Kidney epithelial cell (primary cell): ENCODE measurements at places on chromosomes 12 and 14. TPM values are rescaled to one million over a fixed set of nuclear protein-coding genes. Genes with fewer than 3 reads are reported as not detected.

DNA sequence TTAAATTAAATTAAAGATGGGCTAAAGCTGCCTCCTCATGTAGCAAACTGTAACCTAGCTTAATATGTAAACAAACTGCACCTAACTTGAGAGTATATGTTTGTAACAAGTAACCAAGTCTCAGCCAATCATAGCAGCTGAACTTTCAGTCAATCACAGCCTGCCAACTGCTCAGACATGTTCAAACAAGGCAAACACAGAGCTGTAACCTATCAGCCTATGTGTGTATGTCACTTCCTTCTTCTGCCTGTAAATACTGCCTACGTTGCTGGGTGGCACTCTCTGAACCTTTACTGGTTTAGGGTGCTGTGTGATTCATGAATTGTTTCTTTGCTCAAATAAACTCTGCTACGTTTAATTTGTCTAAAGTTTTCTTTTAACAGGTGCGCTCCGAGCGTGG is 2.9 kb downstream of the SERPINA6 start:
- DNase-seq, result no peak

BIN2 gene
- not detected in 2 replicates for total RNA-seq

DNA sequence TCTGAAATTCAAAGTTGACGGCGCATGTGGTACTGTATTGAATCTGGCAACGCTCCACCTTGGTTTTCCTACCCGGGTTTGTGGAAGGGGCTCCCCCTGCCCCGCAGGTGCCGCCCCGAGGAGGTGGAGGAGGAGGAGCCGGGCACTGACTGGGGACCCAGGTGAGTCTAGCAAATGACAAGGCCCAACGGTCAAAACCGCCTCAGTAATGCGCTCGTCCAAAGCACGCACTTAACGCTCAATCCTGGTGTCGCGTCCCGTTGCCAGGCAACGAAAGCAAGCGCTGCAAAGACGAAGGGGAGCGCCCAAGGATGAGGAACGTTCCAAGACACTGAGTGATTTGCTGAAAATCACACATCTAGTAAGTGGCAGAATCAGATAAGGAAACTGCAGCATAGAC is 24.0 kb upstream of the CLEC4E start:
- DNase-seq, result no peak

DNA sequence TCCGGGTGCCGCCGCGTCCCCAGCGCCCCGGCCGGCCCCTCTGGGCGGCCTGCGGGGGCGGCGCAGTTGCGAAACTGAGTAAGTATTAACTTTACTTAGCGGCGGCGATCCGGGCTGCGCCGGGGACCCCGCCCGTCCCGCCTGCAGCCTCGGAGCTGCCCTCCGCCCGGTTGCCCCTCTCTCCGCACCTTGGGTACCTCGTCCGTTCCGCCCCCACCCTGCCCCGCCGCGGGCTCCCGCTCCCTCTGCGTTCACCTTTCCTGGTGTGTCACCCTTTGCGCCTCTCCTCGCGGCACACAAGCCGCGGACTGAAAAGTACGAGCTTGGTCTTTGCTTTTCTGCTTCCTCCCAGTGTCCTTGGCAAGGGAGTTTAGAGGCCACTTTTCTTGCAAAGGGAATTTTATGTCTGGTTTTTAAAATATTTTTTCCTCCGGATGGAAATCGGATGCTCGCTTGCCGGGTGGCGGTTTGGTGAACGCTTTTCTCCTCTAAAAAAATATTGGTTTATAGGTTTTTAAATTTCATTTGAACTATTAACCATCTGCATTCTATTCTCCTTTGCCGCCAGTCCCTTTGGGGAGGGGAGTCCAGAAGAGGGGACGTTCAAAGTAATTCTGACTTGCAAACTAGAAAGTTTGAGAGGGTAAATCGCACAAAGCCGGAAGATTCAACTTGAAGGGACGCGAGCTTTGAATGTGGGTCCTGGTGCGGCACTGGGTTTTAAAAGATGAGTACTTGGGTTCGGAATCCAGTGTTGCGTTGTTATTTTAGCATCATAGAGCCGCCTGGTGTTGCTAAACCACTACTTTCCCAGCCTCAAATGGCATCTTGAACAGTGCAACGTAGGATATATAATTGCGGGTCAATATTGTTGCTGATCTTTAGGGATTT is 834 bp downstream of the RASSF8 start:
- DNase-seq, result no peak

SCNN1A gene
- total RNA-seq, result 10.4 and 11.1 TPM in 2 replicates

SLC17A8 gene
- under 0.01 TPM in 1 of 2 replicates, not detected in the other for total RNA-seq
